ENCODE measurements at places on chromosomes 3 and 15.
A peak's percentile ranks its signal among the peaks of the same experiment; 100 is the strongest.

DNA sequence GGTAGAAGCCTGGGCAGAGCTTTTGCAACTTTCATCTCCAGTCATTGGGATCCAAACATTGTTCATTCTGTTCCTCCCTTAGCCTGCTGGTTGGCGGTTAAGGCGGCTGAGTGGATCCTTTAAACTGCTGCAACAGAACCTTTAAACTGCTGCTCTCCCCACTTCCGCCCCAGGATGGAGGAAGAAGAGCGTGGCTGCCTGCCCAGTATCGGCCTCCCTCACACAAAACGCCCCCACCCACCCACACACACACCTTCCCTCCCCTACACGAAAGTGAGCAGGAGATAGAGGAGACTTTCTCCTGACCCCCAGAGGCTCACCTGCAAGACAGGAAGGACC lies 460 bp upstream of the ZMAT3 start:
- DNase-seq: peak; percentile 6

DNA sequence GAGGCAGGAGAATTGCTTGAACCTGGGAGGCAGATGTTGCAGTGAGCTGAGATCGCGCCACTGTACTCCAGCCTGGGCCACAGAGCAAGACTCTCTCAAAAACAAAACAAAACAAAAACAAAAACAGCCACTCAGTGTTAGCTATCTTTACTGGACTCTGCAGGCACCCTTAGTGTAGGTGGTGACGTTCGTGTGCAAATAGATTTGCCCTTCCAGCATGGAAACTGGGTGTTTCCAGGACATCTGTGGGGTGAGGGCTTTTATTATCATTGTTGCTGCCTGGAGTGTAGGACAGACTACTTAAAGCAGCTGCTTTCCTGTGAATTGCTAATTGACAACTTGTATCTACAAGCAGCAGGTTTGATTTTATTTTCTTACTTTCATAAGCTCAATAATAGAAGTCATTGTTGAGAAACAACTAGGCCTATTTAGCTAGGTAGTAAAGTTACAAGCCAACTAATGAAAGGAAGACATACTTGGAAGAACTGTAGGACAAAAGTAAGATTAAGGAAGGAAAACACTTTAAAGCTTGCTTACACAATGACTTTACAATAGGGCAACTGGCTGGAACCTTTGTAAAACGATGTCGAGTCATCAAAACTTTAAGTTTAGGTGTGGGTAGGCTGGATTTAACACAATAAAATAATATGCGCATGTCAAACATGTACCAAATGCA lies 25.4 kb upstream of the SPPL2A start:
- no peak for DNase-seq

GRCh38 chr3:194521510-194522260 lies 34.9 kb upstream of the ATP13A3 start:
- DNase-seq: no peak

DNA sequence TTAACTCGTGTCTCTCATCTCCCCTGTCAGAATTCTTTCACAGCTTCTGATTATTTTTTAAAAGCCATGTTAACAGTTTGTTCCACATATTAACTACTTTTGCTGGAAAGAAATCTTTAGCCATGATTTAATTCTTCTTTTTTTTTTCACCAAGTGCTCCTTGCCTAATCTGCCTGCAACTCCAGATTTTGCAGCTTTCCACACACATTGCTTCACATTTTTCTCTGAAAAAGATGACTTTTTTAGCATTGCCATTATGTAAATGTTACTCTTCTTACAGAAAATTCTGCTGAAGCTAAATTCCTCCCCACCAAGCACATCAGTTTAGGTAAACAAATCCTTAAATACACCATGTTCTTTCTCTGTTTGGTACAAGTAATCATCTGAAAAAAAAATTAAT lies 23.4 kb upstream of the PPARG start:
- no peak for DNase-seq

DNA sequence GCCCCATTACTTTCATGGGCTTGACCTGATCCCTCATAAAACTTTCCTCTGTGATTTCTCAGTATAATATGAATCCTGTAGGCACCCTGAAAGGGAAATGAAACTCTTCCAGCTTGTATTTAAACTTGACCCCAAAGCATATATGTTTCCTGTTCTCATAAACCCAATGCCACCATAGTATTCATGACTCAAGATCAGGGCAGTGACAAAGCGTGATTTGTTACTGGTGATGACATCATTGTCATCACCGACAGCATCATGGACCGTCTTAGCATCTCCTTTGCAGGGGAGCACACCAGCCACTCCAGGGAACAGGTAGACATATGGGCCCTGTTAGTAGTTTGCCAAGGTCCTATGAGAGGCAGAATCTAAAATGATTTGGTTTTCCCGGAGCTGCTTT lies 741.2 kb downstream of the NR2F2 start:
- no peak for DNase-seq

GRCh38 chr15:98785807-98786621 lies 137.7 kb downstream of the IGF1R start:
- DNase-seq: peak; percentile 35

DNA sequence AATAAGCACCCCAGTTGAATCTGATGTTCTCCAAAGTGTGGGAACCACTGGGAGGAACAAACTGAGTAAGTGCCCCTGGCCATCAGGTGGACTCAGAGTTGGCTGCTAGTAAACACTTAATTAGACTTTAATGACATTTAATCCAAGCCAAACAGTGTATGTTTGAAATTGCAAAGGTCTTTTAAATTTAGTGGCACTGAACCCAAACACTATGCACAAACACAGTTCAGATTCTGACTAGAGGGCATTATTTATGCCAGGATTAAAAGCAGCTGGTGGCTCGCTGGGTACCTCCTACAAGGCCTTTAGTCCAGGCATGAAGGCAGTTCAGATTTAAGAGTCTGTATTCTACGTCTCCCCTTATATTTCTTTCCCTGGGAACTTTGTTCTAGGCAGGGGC lies 264.8 kb downstream of the CLSTN2 start:
- no peak for DNase-seq

GRCh38 chr3:8589880-8590556 lies 54.6 kb downstream of the SSUH2 start:
- DNase-seq: no peak

DNA sequence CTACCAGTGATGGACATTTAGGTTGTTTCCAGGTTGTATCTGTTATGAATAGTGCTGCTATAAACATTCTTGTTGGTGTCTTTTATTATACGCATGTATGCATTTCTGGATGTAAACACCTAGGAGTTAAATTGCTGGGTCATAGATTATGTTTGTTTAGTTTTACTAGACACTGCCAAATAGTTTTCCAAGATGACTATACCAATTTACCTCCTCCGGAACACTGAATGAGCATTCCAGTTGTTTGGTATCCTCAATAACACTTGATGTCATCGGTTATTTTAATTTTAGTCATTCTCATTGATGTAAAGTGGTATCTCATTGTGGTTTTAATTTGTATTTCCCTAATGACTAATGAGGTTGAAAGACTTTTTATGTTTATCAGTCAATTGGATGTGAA lies 36.6 kb upstream of the ARID3B start:
- no peak for DNase-seq

GRCh38 chr3:70179111-70179510 lies 133.3 kb downstream of the MDFIC2 start:
- no peak for DNase-seq

DNA sequence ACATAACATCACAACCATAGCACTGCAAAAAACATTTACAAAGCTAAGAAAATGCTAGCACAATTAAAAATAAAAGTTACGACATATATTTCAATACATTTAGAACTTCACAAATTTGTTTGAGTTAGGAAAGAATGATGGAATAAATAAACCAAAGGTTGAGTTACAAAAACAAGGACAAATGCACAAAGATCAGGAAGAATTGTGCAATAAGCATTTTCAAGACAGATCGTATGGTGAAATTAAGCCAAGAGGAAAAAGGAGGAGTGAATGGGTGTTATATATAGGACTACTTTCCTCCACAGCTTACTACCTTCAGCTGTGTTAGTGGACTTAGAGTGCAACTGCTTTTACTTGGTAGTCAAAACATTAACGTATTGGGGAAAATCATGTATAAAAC lies 5.9 kb upstream of the CTXN2 start:
- DNase-seq: no peak

GRCh38 chr3:146640955-146641867 lies 36.1 kb upstream of the PLSCR5 start:
- peak; percentile 54 for DNase-seq

DNA sequence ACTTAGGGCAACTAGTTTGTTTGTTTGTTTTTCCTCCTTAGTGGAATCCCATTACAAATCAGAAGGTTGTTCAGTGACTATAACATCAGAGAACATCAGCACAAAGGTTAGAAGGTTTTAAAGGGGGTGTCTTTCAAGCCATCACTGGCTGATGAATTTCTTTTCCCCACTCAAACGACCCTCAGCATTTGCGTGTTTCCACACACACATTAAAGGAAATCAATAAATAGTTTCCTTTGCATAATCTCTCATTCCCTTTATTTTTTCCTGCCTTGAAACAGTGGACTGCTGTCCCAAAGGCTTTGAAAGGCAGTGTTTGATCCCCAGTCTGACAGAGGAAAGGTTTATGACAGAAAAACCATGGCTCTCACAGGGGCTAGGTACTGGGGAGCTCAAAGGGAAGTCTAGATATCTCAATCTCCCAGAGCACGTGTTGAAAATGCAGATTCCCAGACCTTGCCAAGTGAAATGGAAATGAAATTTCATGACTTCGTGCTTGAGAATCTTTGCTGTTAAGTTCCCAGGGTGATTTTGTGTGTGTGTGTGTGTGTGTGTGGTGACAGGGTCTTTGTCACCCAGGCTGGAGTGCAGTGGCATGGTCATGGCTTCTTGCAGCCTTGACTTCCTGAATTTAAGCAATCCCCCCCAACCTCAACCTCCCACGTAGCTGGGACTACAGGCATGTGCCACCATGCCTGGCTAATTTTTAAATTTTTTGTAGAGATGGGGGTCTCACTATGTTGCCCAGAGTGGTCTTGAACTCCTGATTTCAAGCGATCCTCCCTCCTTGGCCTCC lies 2.2 kb upstream of the INTS14 start:
- no peak for DNase-seq

All from ACHN (cell line).